ENCODE measurements at places on chromosomes 2 and 18.

DNA sequence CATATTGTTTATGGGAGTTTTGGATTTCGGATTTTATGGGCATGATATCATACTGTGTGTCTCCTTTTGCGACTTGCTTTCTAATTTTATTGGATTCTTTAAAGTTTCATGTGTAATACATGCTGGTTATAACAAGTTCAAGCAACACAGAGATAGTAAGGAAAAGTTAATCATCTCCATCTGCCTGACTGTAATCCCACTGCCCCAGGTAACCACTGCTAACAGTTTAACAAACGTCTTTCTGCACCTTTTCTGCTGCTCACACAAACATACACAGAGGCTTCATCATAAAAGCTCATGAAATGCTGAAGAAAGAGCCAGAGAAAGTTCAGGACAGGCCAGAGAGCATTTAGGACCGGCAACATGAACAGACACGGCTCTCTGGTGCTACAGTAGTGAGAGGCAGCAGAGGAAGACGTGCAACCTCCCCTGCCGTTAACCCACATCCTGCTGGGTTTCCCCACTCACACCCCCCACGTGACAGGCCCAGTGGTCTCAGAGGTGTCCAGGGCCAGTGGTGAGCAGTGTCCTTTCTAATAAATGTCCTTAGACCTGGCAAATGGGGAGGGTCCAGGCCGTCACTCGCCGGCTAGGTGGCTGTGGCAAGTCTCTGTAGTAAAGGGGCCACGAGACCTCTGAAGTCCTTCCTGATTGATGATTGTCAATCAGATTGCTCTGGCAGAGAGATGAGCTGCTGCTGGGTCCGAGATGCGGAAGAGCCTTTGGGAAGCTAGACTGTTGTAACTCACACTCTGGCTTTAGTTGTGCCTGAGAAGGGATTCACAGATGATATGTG, 43.0 kb upstream of the SLC1A4 start:
- no peak for DNase-seq

- DNase-seq, result peak; percentile 60
Measured at GRCh38 chr18:61129001-61129400, 204.2 kb upstream of the CDH20 start.

GRCh38 chr2:233307565-233307964, at the start of gene SAG:
TSS of gene SAG (plus strand) at chr2:233307816. CDS start at chr2:233309190, 1,374 bp downstream.
- no peak for DNase-seq

GRCh38 chr2:173286153-173286809, 68.4 kb upstream of the CDCA7 start:
- DNase-seq, result no peak
